ENCODE measurements at places on chromosomes 4 and X. TPM values are rescaled to one million over a fixed set of nuclear protein-coding genes. Genes with fewer than 3 reads are reported as not detected.

The ZBED1 gene
- 44.4 TPM for polyA plus RNA-seq

The GLRA3 gene
- 0.03 TPM for polyA plus RNA-seq

The MED14 gene
- polyA plus RNA-seq, result 61.2 TPM

The FAM9A gene
- not detected for polyA plus RNA-seq

The RASL11B gene
- polyA plus RNA-seq, result 39.6 TPM

The CYLC1 gene
- not detected for polyA plus RNA-seq

The CT45A2 gene
- not detected for polyA plus RNA-seq

The PNMA3 gene
- 41.4 TPM for polyA plus RNA-seq

The MAP9 gene
- polyA plus RNA-seq, result 32.2 TPM

The CLCN5 gene
- 93.5 TPM for polyA plus RNA-seq

Measured in renal pelvis (tissue), 12 donors.